ENCODE measurements at places on chromosomes 6 and 20. TPM values are rescaled to one million over a fixed set of nuclear protein-coding genes. Genes with fewer than 3 reads are reported as not detected.

- DNase-seq = no peak
Observed at GRCh38 chr6:10633216-10633615, 61.2 kb downstream of the C6orf52 start.

DNA sequence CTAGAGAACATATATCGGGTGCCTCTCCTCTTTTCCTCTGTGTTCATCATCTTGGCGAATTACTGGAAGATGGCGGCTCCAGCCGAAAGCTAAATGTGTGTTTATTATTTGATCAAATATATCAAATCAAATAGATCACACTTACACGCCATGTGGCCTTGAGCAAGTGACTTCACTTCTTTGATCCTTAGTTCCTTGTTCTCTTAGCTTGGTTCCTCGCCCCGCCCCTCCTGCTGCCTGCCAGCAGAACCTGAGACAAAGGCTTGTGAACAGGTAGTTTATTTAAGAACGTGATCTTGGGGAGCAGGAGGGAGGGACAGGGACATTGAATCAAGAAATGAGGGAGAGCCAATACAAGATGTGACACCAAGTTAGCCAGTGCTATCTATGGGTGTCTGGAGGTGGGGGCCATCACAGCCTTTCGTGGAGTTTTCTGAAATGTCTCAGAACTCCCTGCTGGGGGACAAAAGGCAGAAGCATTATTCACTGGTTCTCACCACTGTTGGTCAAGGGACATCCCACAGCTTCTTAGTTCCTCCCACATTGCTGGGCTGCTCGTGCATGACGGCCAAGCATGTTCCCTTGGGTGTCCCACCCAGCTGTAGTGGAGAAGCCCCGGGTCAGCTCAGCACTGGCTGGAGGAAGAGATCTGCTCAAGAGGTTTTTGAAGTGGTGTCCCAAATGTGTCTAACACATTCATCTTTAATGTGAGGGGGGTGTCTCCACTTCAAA, 44.9 kb upstream of the RNF24 start:
- peak; percentile 71 for DNase-seq

The WDR27 gene
- total RNA-seq = 68.6 TPM

The CEP85L gene
- total RNA-seq = 17.3 TPM

- peak; percentile 74 for DNase-seq
Observed at GRCh38 chr20:14337400-14338171, at the start of gene FLRT3. TSS of gene FLRT3 (minus strand) at chr20:14337612. CDS start at chr20:14327506, 10,106 bp downstream.

- DNase-seq = no peak
Observed at GRCh38 chr6:151001387-151002056, 136.0 kb downstream of the MTHFD1L start.

GRCh38 chr20:13397300-13397724, 176.2 kb downstream of the ISM1 start:
- DNase-seq = no peak

GRCh38 chr20:34037121-34037520, 43.4 kb downstream of the RALY start:
- DNase-seq = no peak

DNA sequence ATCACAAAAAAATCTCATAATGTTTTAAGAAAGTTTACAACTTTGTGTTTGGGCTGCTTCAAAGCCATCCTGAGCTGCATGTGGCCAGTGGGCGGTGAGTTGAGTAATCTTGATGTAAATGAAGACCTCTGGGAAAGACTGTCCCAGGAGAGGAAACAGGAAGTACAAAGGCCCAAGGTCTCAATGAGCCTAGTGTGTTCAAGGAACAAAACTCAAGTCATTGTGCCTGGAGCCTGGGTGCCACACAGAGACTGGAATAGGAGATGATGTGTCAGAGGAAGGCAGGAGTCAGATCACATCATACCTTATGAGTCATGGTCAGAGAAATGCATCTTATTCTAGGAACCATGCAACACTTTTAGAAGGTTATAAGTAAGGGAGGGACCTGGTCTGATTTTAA, 51.5 kb downstream of the COL19A1 start:
- no peak for DNase-seq

DNA sequence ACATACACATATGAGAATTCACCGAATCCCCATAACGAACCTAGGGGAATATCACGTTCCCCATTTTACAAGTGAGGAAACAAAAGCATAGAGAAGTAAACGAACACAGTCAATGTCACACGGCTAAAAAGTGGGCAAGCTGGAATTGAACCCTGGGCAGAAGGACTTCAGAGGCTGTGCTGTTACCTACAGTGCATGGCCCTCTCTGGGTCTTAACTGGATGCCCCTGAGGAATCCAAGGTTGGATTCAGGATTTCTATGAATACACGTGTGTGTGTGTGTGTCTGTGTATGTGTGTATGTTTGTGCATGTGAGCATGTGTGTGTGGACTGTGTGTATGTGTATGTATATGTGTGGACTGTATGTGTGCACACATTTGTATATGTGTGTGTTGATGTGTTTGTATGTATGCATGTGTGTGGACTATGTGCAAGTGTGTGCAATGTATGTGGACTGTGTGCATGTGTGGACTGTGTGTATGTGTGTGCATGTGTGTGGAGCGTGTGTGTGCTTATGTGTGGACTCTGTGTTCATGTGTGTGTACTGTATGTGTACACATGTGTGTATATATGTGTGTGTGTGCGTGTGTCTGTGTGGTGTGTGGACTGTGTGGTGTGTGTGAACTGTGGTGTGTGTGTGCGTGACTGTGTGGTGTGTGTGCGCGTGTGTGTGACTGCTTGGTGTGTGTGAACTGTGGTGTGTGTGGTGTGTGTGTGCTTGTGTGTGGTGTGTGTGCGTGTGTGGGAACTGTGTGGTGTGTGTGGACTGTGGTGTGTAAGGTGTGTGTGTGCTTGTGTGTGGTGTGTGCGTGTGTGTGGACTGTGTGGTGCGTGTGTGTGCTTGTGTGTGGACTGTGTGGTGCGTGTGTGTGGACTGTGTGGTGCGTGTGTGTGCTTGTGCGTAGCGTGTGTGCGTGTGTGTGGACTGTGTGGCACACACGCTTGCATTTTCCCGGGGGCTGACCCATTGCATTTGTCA, 49.0 kb downstream of the HNF4A start:
- no peak for DNase-seq

DNA sequence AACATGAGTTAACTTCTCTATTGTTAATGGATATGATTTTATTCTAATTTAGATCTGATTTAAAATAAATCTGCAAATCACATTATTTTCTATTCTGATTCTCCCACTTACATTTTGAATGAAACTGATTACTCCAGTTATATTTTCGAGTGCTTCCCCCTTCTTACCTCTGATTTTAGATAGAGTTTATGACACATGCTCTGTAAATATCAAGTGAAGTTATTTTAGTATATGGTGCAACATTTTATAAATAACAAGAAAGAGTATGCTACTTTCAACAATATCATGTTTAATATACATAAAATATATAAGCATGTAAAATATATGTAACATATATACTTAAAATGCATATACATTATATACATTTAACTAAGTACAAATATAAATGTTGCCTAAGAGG, 38.9 kb downstream of the PLCB1 start:
- no peak for DNase-seq
